ENCODE measurements at places on chromosomes 11 and 22.

GRCh38 chr22:42069801-42070516 lies 653 bp downstream of the NAGA start:
- no peak for DNase-seq

DNA sequence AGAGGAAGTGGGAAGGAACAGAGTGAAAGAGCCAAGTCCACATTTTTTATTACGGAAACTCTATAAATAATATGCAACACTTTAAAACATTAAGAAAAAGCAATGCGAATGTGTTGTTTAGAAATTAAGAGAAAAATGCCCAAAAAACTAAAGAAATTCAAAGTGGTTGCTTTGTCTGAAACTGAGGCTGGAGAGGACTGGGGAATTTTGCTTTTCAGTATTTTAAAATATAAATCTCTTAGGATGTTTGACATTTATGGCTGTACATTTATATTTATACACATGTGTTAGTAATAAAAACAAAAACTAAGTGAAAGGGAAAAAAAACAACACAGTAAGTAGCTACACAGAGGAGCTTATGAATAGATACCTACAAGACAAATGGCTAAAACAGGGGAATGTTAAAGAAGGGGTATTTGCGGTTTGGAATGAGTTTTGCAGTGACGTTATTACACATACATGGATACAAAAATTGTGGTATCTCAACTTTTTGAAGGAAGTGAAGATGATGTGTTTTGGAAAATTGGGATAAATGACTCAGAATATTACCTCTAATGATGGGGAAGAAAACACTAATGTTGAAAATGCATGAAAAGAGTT lies 97.0 kb upstream of the DRD2 start:
- no peak for DNase-seq

- DNase-seq: peak; percentile 78
Measured at GRCh38 chr11:109946322-109946846, 146.8 kb upstream of the ZC3H12C start.

DNA sequence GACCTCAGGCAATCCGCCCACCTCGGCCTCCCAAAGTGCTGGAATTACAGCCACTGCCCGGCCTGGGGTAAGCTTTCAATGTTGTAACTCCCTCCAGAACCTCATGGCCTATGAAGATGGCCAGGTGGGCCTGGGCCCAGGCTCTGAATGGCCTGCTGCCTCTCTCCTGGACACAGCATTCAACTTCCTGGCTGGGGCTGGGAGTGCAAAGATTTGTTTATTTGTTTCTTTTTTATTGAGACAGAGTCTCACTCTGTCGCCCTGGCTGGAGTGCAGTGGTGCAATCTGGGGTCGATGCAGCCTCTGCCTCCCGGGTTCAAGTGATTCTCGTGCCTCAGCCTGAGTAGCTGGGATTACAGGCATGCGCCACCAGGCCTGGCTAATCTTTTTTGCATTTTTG lies 513 bp upstream of the TSGA10IP start:
- DNase-seq: no peak

DNA sequence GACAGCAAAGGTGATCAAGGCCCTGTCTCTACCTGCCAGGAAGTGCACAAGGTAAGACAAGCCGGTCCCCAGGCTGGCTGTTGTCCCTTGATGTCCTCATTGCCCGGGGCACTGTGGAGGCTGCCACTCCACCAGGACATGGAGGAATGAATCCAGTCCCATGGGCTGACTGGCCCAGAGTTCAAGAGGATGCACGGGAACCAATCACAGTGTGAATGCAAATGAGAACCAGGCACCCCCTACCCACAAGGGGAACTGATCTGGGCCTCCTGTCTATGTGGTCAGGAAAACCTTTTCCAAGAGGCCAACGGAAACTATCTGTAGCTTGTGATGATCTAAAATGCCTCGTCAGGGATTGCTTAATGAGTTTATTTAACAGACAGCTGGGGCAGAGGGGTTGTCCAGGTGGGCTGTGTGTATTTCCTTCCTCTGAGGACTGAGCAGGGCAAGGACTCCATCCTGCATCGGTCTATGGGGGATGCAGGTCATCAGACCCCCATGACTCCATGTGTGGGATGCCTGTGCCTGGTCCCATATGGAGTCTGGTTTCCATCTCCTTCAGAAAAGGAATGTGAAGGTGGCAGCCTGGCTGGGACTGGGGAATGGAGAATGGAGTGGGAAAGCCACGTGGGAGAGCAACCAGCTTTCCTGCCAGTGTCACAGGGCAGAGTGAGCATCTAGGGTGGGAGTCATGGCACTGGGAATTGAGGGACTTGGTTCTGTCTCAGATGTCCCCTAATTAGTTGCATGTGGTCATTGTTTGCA lies 60.5 kb downstream of the CD82 start:
- DNase-seq: no peak

- DNase-seq: no peak
Measured at GRCh38 chr11:74312326-74312725, 886 bp upstream of the P4HA3 start.

DNA sequence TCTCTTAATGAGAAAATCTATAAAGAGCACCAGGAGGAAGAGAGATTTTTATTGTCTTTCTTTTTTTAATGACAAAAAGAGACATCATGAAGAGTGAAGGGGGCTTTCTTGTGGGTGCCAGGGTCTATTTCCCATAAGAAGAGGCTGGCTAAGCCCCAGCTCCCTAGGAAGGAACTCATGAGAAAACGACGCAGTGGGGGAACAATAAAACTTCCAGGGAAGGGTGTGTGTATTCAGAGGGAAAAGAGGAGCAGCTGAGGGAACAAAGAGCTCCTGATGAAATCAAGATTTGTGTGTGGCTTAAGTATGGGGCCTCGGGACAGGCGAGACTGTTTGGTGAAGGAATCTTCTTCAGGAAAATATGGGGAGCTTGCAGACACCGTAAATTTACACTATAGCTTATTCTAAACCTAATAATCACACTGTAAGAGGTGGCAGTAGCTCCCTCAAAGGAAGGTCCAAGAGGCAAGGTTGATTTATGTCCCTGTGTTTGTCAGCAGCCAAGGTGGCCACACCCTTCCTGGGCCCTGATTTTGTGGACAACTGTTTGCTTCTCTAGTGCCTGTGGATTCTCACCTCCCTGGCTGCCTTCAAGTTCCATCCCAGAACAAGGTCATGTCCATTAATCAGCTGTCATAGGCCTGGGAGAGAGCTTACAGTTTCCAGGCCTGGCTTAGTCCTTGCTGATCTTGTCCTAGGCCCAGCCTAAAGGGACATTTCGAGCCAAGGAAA lies 615.7 kb downstream of the INSC start:
- DNase-seq: no peak

Measured in gastrocnemius medialis (tissue), 4 donors.